ENCODE measurements at places on chromosomes 1 and 21.
A peak's percentile ranks its signal among the peaks of the same experiment; 100 is the strongest.

DNA sequence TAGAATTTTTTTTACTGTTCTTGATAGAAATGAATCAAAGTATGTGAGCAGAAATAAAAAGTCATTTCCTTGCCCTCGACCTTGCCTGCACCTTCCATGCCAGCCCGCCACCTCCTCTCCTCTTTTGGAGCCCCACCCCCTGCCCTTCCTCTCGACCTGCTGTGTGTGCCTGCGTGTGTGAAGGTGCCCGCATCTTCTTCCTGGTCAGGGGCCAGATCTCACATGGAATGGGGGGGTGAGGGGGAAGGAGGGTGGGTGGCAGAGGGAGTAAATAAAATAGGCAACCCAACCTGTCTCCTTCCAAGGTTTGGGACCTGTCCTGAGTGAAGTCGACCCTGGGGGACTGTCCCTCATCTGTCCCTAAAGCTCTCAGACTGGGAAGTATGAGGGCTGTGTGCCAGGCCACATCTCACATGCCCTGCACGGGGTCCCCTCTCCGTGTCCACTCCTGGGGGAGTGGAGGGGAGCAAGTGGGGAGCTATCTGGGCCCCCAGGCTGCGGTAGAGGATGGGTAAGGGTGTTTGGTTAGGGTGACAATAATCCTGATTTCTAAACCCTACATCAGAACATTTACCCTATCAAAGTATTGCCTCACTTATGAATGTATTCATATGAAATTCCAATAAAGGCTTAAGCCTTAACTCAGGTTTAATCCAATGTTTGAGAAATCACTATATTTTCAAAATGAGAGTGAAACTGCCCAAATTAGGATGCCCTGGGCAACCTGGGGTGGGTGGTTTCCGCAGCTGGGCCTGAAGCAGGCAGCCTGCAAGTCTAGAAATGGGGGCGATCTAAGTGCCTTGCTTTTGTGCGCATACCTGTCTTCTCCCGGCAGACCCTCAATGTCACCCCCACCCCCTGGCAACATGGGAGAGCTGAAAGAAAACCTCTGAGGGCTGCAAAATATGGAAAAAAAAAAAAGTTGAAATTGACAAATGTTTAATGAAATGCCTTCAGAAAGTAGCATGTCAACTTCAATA is 15.4 kb downstream of the AMPD2 start:
- no peak for DNase-seq

DNA sequence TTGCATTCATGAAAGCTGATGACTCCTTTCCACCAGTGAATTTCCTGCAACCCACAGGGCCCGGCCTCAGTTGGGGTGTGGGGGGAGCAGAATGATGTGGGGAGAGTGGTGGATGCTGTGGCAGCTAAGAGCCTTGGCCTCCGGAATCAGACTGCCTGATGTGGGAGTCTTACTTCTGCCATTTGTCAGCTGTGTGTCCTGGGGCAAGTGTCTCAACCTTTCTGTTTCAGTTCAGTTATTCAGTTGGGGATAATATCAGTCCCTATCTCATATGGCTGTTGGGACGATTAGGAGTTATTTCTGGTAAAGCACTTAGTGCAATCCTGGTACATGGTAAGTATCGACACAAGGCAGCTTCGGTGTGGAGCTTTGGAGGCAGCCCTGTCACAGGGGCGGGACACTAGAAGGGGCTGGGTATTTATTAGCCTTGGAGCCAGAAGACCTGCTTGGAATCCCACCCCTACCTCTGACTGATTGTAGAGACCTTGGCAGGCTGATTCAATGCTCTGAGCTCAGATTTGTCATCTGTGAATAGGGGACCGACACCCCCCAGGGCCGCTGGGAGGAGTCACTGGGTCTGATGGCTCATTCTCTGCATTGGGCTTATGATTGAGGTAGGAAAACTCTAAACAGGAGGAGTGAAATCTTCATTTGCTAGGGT is 19.6 kb downstream of the ARHGEF10L start:
- no peak for DNase-seq

GRCh38 chr1:215643592-215644321 is 76.7 kb downstream of the KCTD3 start:
- DNase-seq: no peak

DNA sequence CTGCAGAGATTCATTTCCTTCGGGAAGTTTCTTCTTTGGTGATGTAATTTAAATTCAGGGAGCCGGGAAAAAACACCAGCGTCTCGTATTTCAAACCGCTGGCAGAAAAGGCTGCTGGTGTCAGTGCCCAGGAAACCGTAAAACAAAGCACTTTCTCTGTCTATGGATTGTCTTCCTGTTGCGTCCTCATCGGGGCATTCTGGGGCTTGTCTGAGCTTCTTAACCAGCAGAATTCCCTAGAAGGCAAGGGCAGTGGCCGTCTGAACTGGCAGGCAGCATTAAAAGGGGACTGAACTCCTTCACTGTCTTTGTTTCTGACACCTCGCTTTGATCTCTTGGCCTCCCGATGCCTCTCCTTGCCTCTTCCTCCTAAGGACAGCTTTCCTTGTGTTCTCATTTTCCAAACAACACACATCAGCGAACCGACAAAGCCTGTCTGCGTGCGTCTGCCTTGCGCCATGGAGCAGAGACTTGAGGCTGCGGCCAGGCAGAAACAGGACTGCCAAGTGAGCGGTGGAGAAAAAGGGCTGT is 391.6 kb upstream of the VAMP3 start:
- peak; percentile 82 for DNase-seq

GRCh38 chr1:168949672-168950071 is 156.8 kb upstream of the ATP1B1 start:
- no peak for DNase-seq

Data from NCI-H345 (cell line).